ENCODE measurements at places on chromosomes 3 and 15.

- no peak overlapping the region for H3K27ac ChIP-seq
- no peaks in the 10 kb centered on the region for H3K27me3 ChIP-seq
- H3K4me1 ChIP-seq, result no peaks in the 10 kb centered on the region
- DNase-seq, result no peak
These were observed 33.8 kb downstream of the NMD3 start for GRCh38 chr3:161254861-161255260.

- no peaks in the 10 kb centered on the region for H3K4me1 ChIP-seq
- H3K36me3 ChIP-seq, result no peaks in the 10 kb centered on the region
- DNase-seq, result no peak
- H3K27me3 ChIP-seq, result peaks cover 6% of the 10 kb centered on the region
- no peak overlapping the region for H3K4me3 ChIP-seq
These were observed 43.2 kb downstream of the SLC7A14 start for GRCh38 chr3:170542704-170543103.

DNA sequence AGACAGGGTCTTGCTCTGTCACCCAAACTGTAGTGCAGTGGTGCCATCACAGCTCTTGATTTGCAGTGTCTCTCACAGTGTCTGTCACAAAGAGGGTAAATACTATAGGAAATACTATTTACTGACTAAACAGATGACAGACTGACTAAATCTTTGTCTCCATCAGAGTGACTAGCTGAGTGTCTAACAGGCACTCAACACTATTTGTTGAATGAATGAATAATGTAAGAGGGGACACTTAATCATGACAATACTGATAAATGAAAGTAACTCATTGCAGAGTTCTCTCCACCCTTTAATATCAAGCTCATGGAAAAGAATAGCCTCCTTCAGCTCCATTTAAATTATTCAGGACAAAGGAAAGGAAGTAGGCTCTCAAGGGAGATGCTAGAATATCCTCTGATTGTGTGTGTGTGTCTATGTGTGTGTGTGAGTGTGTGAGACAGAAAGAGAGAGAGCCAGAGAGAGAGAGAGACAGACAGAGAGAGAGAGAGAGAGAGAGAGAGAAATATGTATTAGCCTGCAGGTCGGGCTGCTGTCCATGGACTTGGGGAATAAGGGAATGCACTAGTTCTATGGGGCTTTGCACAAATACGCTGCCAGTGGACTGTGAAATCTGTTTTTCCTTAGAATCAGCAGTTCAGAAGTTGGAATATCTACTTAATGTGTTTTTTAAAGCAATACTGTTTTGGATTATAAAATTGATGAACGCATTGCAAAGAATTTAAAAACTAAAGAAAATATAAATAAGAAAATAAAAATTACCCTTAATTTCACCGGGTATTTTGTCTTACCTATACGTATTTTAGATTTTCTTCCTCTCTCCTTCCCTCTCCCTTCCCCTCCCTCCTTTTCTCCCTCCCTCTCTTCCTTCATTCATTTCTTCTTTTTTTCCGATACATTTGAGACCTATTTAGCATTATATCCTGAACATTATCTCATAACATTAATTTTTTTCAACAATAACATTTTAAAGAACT, 132.9 kb upstream of the LRIG1 start:
- H3K36me3 ChIP-seq, result no peaks in the 10 kb centered on the region
- no peaks in the 10 kb centered on the region for H3K4me1 ChIP-seq
- no peak overlapping the region for H3K27ac ChIP-seq
- no peaks in the 10 kb centered on the region for H3K27me3 ChIP-seq
- no peak for DNase-seq
- H3K4me3 ChIP-seq, result no peak overlapping the region

GRCh38 chr3:14124223-14124614, 451 bp downstream of the CHCHD4 start:
- H3K4me3 ChIP-seq, result peak overlapping the region; percentile 96
- H3K27ac ChIP-seq, result peak overlapping the region; percentile 86
- peaks cover 53% of the 10 kb centered on the region for H3K4me1 ChIP-seq
- H3K36me3 ChIP-seq, result peaks cover 24% of the 10 kb centered on the region
- no peaks in the 10 kb centered on the region for H3K27me3 ChIP-seq

DNA sequence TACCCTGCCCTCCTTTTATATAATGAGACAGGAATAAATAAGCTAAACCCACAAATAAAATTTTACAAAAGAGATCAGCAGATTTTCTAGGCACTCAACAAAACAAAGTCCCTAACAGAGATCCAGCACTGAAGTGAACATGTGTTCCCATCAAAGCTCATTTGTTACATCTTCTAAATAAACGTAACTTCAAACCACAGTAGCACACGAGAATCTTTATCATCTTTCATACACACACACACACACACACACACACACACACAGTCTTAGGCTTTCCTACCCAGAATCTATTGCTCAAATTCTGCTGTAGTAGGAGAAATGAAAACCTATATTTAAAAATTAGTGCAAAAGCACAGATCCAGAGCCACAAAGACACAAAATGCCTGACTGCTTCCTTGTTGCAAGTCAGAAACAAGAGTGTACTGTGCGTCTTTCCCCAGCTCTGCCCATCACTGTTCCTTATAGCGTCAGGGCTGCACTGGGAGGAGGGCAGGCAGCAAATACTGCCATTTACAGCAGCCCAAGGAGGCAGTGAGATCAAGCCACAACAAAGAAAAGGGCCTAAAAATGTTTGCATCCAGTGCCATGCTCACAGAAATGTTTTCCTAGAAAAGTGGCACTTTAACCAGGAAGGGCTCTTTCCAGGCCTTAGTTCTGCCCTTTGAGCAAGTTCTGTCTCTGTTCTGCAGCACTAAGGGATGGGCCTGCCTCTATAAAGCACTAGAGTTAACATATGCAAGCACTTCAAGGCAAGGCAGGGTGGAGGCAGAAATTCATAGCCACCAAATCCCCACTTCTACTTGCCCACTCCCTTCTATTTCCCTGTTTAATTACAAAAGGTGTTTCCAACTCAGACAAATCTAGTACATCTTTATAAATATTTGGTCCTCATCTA, 6.0 kb downstream of the IP6K1 start:
- peaks cover 54% of the 10 kb centered on the region for H3K4me1 ChIP-seq
- no peak for DNase-seq

- H3K4me3 ChIP-seq, result no peak overlapping the region
- H3K27ac ChIP-seq, result no peak overlapping the region
- H3K36me3 ChIP-seq, result no peaks in the 10 kb centered on the region
These were observed 329.1 kb downstream of the VPS13C start for GRCh38 chr15:61731099-61731498.

DNA sequence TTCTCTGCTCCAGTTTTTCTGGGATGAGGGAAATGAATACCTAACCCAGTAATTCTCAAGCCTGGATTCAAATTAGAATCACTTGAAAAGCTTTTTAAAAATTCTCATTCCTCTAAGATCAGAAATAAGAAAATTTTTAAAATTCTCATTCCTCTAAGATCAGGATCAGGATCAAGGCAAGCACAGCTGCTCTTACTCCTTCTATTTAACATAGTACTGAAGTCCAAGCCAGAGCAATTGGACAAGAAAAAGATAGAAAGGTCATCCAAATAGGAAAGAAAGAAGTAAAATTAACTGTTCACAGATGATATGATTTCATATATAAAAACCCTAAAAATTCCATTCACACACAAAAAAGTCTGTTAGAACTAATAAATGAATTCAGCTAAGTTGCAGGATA, 24.2 kb upstream of the CLRN1 start:
- no peaks in the 10 kb centered on the region for H3K27me3 ChIP-seq
- no peak overlapping the region for H3K4me3 ChIP-seq
- DNase-seq, result no peak
- no peaks in the 10 kb centered on the region for H3K4me1 ChIP-seq
- H3K27ac ChIP-seq, result no peak overlapping the region

- H3K36me3 ChIP-seq, result no peaks in the 10 kb centered on the region
- H3K27ac ChIP-seq, result no peak overlapping the region
- H3K4me3 ChIP-seq, result no peak overlapping the region
- no peaks in the 10 kb centered on the region for H3K27me3 ChIP-seq
- H3K4me1 ChIP-seq, result no peaks in the 10 kb centered on the region
These were observed 13.9 kb upstream of the TOP2B start for GRCh38 chr3:25678581-25678980.

DNA sequence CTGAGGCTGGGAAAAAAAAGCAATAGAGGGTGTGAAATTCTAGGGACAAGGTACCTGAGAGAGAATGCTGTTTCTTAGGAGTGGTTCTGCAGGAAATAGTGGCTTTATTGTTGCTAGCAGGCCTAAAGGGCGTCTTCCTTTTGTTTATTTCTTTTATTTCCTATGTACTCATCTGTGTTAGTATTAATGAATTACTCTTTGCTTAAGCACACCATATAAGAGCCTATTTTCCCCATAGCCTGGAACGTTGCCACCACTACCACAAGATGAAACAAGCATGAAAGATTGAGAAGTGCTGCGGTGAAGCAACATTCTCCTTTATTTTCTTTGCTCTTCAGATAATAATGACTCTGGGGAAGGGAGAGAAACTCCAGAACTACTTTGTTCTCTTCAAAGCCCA, 21.3 kb upstream of the GOLIM4 start:
- H3K36me3 ChIP-seq, result no peaks in the 10 kb centered on the region
- H3K4me1 ChIP-seq, result no peaks in the 10 kb centered on the region
- H3K27me3 ChIP-seq, result no peaks in the 10 kb centered on the region
- no peak for DNase-seq
- H3K27ac ChIP-seq, result no peak overlapping the region
- no peak overlapping the region for H3K4me3 ChIP-seq

- H3K4me3 ChIP-seq, result no peak overlapping the region
- H3K27ac ChIP-seq, result no peak overlapping the region
- H3K27me3 ChIP-seq, result no peaks in the 10 kb centered on the region
- H3K36me3 ChIP-seq, result no peaks in the 10 kb centered on the region
These were observed 43.6 kb upstream of the SPTSSB start for GRCh38 chr3:161414907-161415306.
